AG10803 (cell line): ENCODE measurements at places on chromosomes 2 and 18.
A peak's percentile ranks its signal among the peaks of the same experiment; 100 is the strongest.

DNA sequence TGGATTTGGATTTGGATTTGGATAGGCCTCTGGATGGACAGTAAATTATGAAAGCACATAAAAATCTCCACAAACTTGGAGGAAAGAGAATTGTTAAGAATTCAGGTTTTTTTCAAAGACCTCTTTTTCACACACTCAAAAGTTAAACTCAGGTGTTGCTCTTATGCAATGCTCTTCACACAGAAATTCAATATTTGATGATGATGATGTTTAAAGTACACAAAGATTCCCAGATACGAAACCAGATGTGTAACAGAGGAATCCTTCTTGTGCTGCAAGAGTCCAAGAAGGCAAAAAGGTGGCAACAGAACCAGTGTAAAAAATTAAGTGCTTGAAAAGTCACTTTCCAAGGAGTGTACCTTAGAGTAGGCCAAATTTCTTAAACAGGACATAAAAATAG lies 75.8 kb upstream of the SPATS2L start:
- DNase-seq = no peak

DNA sequence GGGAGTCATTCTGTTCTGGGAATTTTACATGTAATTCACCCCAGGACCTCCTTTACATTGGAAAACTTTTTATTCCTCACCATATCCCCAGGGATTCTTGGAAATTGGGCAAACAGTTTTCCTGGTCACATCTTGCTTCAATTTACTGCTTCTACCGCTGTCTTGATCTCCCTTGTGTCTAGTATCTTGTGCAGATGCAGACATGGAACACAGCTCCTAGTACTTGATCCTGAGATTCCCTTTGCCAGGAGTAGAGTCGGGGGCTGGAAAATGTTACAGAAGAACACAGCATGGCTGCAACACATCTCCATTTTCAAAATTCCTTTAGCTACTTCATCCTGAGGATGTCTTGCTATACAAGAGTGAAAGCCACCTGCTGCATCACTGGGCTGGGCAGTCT lies 472.8 kb downstream of the PLCL1 start:
- no peak for DNase-seq

DNA sequence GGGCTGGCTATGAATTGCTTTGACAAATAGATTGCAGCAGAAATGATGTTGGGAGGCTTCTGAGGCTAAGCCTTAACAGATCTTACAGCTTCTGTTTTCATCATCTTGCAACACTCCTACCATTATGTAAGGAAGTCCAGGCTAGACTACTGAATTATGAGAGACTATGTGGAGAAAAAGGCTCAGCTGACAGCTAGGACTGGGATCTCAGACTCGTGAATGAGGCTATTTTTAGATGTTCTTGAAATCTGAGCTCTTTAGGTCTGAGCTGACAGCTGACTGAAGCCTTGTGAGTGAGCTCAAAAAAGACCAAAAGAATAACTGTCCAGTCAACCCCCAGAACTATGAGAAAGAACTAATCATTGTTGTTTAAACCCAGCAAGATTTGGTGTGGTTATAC lies 70.3 kb downstream of the VWC2L start:
- no peak for DNase-seq

DNA sequence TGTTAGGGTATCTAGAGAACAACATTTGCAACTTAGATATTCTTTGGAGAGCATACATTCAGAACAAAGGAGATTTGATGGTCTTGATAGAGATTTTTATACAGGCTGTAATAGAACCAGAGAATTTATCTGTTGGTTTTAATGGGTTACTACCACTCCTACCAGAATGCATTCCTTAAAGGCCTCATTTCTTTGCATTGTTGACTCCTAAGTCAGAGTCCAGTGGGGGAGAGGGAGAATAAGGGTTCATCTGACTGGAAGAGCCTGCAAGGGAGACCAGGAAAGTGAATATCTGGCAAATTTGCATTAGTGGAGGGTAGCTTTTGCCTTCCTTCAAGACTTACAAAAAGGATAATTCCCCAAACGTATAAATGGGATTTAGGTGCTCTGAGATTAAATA lies 29.7 kb downstream of the AGPS start:
- DNase-seq = peak; percentile 44

DNA sequence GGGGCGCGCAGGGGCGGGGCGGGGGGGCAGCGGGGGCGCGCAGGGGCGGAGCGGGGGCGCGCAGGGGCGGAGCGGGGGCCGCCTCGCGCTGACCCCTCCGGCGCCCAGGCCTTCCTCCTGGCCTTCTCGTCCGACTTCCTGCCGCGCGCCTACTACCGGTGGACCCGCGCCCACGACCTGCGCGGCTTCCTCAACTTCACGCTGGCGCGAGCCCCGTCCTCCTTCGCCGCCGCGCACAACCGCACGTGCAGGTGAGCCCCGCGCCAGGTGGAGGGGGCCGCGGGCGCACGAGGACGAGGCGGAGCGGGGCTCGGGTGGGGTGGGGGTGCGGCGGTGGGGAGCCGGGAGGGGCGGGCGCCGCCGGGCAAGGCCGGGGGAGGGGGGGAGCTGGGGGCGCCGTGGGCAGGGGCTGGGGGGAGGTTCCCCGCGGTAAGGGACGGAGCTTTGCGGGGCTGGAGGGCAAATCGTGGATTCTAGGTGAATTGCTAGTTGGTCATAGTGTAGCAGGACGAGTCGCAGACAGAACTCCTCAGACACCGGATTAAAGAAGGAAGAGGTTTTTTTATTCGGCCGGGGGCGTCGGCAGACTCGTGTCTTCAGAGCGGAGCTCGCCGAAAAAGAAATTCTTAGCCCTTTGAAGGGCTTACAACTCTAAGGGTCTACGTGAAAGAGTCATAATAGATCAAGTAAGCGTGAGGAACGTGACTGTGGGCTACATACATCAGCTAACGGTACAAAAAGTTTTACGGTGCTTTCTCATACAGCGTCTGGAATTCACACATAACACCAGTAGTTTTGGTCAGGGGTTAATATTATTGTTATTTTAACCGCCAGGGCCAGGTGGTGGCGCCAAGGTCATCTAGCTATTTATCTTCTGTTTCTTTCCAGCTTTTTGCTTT lies 29.9 kb downstream of the ANO7 start:
- DNase-seq = peak; percentile 33

GRCh38 chr2:156466739-156467405 lies 30.7 kb downstream of the GPD2 start:
- DNase-seq = peak; percentile 75

GRCh38 chr2:168120730-168121129 lies 126.7 kb downstream of the STK39 start:
- DNase-seq = no peak

DNA sequence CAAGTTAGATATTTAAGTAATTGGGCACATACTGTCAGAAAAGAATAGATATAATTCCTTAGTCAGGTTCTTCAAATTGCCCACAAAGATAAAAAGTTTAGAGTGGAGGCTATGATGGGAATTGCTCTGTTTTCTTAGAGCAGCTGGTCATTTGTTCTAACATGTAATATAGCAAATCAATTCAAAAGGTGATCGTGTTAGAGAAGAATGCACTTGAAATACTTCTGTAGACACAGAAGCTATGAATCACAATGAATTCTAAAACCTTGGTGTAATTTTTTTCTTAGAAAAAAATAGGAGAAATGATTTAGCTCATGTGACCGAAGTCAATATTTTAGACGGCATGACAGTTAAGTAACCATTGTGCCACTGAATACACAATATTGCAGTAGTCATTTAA lies 918.1 kb upstream of the LRATD1 start:
- DNase-seq = no peak

DNA sequence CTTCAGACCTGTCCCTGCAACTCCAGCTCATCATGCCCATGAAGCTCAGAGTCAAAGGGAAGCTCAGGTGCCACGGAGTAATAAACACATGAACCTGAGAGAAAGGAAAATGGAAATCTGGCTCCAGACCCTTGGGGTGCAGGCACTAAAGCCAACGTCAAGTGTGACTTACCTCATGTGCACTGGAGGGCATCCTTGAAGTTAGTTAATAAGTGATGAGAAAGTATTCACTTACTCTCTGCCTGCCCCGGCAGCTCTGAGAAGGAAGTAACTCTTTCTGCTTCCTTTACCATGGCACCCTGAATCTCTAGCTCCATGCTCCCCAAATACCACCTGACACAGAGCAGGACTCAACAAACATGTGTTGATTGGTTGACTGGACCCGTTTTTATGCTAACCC lies 21.4 kb upstream of the AGAP1 start:
- DNase-seq = no peak

DNA sequence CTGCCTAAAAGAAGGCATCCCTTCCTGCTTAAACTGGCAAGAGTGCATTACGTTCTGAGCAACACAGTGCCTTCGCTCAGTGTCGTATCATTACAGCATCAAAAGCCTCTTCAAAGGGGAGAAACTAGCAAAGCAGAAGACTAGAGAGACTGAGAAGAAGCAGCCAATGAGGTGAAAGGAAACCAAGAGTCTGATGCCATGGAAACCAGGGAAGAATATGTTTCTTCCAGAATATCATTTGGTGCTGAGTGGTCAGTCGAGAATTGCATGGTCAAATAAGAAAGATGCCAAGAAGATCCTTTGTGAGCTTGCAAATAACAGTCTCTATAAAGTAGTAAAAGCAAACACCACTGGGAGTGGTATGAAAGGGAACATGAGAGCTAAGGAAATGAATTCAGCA lies 312.1 kb upstream of the CHST9 start:
- DNase-seq = no peak

DNA sequence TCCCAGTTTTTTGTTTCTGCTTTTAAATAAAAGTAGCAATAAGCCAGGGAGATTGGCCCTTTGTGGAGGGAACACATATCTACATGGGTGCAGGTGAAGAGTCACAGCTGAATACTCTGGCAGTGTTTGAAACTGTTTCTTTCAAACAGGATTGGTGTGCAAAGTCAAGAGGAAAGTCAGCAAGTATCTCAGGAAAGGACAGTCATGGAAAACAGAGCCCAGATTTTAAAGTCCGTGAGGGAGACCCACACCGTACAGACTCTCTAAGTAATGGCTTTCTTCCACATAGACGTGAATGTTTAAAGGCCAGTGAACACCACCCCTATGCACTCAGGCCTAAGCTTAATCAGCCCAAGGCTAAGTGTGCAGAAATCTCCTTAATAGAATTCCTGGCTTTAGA lies 95.3 kb downstream of the GFPT1 start:
- DNase-seq = no peak

- no peak for DNase-seq
These were observed 149.9 kb upstream of the RBBP8 start for GRCh38 chr18:22783245-22783644.

DNA sequence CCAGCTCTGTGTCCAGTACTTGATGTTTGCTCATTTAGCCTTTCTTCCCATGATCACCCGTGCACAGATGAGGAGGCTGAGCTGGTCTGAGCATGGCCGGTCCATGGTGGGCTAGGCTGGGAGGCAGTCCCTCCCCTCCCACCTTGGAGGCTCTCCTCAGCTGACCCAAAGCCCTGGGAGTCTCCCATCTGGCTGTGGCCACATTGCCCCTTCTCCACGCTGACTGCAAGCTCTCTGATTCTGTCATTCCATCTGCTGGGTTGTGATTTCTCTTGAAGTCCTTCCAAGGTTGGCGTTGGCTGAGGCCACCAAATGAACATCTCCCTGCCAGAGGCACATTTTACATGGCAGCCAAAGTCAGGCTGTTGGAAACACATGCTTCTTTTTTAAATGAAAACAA lies 44.0 kb downstream of the ACKR3 start:
- DNase-seq = no peak

DNA sequence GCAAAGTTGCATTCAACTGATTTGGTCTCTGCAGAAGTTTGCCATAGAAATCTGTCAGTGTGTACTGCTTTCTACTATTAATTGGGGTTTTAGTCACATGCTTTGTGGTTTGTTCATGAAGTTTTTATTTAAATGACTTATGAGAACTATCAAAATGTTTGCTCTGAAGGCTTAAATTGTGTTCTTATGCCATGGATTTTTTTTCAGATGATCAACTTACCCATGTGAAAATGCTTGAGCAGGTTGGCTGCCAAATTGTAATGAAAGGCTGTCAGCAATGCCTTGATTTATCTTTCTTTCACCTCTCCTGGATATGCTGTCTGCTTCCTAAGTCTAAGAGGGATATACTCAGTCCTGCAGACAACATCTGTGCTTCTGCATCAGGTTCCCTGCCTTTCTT lies 50.7 kb downstream of the FMNL2 start:
- DNase-seq = peak; percentile 57

- no peak for DNase-seq
These were observed 162.5 kb upstream of the RPRM start for GRCh38 chr2:153641046-153641445.

- DNase-seq = no peak
These were observed 24.2 kb downstream of the PRPF40A start for GRCh38 chr2:152693033-152693432.

DNA sequence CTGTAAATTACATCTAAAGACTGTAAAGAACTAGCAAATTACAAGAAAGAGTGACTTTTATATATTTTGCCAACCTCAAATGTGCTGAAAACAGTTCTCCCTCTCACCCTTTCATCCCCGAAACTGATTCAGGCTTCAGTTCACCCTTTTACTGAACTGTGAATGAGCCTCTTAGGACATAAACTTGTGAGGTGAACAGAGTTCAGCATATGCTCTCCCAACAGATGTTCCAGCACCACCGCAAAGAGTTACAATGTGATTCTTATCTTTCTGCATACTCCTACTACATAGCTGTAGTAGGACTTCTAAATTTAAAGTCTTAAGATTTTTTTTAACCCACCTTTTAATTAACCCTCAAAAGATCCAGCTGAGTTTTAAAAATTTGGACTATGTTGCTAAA lies 1.2 kb upstream of the ZCCHC2 start:
- no peak for DNase-seq

GRCh38 chr2:181183878-181184542 lies 203.6 kb downstream of the UBE2E3 start:
- DNase-seq = peak; percentile 29

DNA sequence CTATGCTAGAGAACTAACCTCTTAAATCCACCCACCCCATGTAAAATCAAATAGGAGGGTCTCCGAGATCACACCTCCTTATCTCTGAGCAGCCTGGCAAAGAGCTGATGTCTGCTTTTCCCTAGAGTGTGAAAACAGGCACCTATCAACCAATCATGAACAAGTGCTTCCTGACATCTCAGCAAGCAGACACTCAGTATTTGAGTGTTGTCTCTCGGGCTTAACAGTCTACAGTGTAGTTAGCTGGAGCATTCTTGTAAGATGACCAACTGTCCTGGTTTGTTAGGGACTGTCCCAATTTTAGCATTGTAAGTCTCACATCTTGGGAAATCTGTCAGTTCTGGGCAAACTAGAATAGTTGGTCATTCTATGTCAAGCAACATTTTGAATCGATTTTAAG lies 26.4 kb downstream of the MARCHF4 start:
- DNase-seq = peak; percentile 65
